ENCODE measurements at places on chromosomes 6 and 20.

DNA sequence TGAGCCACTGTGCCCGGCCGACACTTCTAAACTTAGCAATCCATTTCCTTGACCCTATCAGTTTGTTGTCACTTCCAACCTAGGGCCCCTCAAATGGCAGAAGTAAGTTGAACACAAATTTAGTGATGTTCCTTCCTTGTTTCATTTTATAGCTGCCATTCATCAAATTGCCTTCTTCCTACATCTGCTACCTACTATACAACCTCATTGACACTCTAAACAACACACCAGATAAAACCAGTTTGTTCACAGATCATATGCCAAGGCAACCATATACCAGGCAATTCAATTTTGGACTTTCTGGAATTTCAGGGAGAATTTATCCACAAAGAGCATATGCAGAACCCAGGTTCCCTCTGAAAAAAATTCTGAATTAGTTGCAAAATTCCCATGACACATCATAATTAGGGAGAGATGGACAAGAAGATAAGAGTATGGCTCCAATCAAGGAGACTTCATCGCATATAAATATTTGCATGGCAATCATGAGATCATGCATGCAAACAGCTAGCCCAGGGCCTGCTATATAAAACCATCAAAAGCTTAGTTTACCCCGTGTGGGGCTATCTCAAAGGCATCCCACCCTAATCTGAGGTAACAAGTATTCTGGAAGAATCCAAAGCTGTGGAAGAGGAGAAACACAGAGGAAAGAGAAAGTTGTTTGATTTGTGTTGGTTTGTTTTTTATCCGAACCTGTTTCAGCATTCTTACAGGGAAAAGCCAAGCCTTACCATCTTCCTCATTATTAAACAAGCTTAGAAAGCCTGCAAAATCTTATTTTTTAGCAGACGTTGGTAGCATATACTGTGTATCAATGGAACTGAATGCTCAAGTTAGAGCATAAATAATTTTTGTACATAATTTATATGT lies 132.8 kb upstream of the TNFAIP3 start:
- no peak for DNase-seq

DNA sequence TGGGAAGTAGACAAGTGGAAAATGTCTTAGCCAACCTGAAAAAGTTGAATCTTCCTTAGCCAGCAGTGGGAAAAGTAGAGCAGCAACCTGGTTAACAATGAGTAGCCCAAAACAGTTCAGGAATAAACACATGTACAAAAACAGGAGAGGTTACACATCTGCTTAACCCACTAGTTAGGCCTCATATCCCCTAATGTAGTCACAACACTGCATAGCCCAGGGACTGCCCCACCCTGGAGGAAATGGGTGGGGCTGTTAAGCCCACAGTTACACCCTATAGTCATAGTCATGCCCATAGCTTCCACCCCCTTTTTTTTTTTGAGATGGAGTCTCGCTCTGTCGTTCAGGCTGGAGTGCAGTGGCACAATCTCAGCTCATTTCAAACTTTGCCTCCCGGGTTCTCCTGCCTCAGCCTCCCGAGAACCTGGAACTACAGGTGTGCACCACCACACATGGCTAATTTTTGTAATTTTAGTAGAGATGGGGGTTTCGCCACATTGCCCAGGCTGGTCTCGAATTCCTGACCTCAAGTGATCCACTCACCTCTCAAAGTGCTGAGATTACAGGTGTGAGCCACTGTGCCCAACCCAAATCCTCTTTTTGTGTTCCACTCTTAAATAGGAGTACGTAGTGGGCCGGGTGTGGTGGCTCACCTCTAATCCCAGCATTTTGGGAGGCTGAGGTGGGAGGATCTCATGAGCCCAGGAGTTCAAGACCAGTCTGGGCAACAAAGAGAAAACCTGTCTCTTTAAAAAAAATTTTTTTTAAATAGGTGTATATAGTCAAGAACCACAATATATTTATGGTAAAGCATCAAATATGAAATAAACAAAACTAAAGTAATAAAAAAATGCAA lies 24.5 kb downstream of the ILRUN start:
- DNase-seq, result no peak

DNA sequence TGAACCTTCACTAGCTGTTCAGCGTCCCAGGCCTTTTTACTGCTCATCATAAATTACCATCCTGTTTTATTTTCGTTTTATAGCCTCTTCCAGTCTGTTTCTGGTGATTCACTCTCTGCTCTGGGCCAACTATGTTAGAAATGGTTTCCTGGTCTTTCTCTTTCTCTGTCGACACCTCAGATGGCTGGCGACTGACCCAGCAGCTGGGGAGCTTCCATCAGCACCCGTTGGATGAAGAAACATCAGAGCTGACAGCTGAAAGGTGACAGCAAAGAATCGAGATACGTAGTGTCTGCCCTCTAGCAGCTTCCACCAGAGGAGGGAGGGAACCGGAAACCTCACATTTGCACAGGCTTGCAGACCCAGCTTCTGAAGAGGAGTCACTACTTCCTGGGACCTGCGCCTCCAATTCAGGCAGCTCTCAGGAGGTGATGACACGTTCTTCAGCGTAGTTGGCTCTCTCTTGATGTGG lies 82.9 kb upstream of the MLN start:
- no peak for DNase-seq

DNA sequence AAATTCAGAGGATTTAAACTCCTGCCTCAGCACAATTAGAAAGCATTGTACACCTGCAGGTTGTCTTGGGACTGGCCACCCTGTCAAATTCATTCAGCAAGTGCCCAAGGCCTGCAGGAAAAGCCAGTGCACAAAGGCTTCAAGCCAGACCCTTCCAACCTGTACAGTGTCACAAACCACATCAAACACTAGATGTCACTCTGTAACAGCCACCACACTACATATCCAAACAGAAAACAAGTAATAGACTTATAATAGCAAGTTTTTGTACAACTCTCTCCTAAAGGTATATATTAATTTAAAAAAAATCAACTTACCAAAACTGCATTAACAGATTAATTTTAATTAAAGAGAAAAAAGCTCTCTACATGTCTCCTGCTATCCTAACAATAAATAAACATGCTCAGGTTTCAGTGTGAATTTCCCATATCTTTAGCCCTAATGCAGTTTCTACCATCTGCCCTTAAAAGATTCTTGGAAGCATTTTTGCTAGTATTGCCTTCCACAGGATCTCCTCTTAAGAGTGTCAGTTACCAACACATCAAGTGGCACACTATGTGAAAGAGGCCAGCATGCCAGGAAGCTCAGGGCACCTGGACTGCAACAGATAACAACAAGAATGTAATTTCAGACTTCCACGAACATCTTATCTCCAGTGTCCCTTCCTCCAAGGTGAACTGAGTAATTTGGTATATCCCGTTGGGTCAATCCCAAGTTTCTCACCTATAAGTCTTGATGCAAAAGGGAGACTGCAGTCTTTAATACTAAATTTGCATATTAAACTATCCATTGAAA lies 47.5 kb downstream of the RALGAPA2 start:
- peak; percentile 41 for DNase-seq

GRCh38 chr20:44392776-44393607 lies 37.5 kb downstream of the HNF4A start:
- no peak for DNase-seq

DNA sequence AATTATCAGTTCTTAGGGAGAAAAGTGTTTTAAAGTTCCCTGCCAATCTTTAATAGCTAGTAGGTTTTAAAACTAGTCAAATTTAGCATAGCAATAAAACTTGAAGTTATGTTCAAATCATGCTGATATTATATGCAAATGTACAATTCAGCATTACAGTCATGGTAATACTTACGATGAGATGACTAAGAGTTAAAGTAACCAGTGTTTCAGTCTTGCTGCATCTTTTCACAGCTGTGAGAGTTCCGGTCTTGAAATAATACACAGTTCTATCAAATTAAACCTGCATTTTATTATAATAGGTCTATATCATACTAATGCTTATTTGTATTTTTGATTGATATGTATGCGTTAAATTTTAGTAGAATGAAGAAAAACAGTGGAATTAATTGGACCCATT lies 26.1 kb downstream of the POPDC3 start:
- no peak for DNase-seq

- peak; percentile 96 for DNase-seq
These were observed 206.0 kb downstream of the CDC5L start for GRCh38 chr6:44593539-44593944.

DNA sequence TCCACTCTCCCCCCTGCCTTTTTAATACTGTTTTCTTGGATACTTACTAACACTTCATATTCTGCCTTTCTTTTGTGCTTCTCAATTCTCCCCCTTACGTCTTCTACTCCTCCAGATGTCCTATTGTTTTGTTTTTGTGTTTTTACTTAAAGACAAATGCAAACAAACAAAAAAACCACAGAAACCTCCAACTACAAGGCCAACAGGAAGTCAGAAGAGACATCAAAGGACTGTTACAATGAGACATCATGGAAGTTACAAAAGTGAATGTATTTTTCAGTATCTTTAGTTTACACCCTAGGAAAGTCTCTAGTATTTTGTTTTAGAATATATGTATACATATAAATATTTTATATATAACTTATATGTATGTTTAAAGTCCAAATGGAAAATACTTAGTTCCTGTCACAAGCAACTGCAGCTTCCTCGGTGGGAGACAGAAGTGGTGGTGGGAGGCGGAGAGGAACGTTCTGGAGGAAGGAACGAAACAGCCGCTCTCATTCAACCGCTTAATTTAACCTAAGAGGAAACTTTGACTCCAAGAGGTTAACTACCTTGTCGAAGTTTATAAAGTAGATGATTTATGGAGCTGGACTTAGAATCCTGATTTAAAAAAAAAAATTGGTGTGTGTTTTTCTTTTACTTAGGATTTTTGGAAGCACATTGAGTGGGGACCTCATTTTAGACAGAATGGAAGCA lies 168.9 kb upstream of the PDE10A start:
- no peak for DNase-seq

GRCh38 chr6:106458021-106458986 lies 97.8 kb downstream of the CRYBG1 start:
- DNase-seq, result no peak

GRCh38 chr6:1773700-1774099 lies 164.0 kb downstream of the FOXC1 start:
- DNase-seq, result no peak

GRCh38 chr6:3284436-3284876 lies 25.7 kb downstream of the PSMG4 start:
- DNase-seq, result no peak

Data from GM23338 (cell line).